ENCODE measurements at places on chromosomes 11 and 22. TPM values are rescaled to one million over a fixed set of nuclear protein-coding genes. Genes with fewer than 3 reads are reported as not detected.

The DLG2 gene
- 19.4 TPM for total RNA-seq

The OR6Q1 gene
- total RNA-seq = not detected

DNA sequence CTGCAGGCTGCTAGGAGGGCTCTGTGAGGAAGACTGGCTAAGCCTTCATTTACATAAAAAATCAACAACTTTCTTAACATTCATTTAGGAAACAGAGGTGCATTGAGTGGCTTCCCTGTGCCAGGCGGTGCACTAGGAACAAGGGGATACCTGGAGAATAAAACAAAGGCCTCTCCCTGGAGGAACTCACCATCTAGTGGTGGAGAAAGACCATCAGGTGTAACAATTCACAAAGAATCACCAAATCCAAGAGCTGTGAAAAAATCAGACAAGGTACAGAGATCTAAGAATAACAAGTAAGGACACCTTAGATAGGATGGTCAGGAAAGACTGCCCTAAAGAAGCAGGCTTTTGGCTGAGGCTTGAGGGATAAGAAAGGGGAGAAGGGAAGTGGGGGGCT is 40.3 kb downstream of the CSNK2A3 start:
- no peak for DNase-seq
- peaks cover 2% of the 10 kb centered on the region for H3K4me1 ChIP-seq
- no peak overlapping the region for H3K4me3 ChIP-seq
- H3K36me3 ChIP-seq = no peaks in the 10 kb centered on the region
- H3K27ac ChIP-seq = no peak overlapping the region
- no peaks in the 10 kb centered on the region for H3K27me3 ChIP-seq

GRCh38 chr22:33741025-33741424 is 179.3 kb downstream of the LARGE1 start:
- no peaks in the 10 kb centered on the region for H3K4me1 ChIP-seq
- no peak overlapping the region for H3K4me3 ChIP-seq
- no peaks in the 10 kb centered on the region for H3K27me3 ChIP-seq
- DNase-seq = no peak
- H3K27ac ChIP-seq = no peak overlapping the region

DNA sequence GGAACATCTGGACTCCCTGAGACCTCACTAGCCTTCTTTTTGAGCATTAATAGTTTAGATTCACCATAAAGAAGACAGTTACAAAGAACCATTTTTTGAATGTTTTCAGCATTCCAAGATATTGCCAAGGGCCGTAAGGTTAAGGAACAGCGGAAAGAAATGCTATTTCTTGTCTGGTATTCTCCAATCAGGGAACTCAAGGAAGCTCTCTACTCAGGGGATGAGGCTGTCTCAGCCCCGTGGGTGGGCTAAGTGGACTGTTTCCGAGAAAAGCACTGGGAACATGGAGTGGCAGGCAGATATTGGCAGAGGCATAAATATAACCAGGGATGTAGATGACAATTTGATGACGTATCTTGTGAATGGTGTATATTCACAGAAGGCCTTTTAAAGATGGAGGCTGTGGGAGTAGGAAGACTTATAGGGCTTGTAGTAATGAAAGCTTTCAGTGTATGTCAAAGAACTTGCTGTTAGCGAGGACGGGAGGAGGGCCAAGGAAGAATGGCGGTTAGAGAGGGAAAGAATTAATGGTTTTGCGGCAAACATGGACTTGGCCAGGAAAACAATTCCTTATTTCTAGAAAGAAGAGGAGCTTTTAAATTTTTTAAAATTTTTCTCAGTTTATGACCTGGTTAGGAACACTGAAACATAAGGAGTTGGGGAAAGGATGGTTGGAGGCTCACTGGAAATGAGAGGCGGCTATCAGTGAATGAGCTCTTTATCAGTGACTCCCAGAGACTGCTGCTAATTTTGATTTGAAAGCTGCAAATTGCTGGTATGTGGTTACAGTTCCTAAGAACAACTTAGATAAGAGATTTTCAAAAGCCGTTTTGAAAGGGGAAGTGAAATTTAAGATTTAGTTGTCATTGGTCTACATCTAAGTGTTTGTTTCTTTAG is 64.6 kb downstream of the ST3GAL4 start:
- DNase-seq = no peak
- no peaks in the 10 kb centered on the region for H3K27me3 ChIP-seq
- no peaks in the 10 kb centered on the region for H3K4me1 ChIP-seq
- no peak overlapping the region for H3K4me3 ChIP-seq

DNA sequence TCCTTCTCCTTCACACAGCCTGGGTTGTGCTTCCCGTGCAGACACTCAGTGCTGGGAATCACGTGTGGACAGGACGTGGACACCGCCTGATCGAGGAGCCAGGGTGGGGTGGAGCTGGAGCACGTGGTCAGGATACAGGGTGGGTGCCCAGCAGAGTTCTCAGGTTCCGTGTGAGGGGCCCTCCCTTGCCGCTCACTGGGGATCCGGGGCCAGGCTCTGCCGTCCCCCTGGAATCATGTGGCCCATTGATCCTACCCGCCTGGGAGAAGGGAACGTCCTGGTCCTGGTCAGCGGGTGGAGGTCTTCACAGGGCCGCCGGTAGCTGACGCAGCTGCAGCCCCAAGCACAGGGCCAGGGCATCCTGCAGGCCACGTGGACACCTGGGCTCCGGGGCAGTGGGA is 397.7 kb downstream of the TBC1D22A start:
- peak; percentile 45 for DNase-seq
- no peaks in the 10 kb centered on the region for H3K36me3 ChIP-seq
- H3K27me3 ChIP-seq = no peaks in the 10 kb centered on the region
- no peak overlapping the region for H3K27ac ChIP-seq

DNA sequence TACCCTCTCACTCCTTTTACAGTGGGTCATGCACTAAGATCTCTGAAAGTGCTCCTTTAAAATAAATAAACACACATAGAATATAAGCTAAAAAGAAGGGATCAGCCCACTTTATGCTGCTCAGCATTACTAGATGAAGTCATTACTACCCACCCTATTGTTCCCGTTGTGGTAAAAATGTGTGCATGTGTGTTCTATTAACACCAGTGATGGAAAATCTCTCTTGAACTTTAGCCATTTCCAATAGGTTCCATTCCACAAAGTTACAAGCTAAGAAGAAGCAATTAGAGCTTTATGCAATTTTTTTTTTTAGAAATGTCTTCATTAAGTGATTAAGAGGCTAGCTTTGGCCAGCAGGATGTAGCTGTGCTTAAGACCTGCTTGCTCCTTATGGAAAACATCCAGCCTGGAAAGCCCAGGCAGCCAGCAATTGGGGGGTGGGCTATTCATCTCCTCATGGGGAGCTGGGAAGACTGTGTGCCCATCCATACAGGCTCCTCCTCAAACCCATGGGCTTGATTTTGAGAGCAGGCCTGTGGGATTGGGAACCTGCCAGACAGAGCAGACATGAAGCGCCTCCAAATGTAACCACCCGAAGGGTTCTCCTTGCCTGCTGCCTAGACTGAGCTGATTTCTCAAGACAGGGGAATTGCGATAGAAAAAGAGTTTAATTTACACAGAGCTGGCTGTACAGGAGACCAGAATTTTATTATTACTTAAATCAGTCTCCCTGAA is 92.9 kb upstream of the PARVA start:
- H3K27me3 ChIP-seq = no peaks in the 10 kb centered on the region
- no peak for DNase-seq
- no peaks in the 10 kb centered on the region for H3K36me3 ChIP-seq

The OR6T1 gene
- not detected for total RNA-seq

DNA sequence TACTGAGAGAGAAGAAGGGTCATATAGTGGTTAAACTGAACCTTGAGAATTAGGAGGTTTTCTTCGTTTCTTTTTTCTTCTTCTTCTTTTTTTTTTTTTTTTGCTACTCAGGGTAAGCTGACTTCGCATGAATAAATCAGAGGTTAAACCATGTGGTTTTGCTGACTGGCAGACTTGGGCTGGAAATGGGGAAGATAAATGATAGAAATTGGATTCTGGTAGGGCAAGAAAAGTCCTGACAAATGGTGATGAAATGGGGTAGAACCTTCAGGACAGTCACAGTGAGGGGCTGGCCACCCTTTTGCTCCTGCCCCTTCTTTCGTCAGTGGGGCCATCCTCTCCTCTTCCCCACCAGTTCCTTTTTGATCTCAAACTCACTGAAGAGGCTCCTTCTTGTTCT is 1.6 kb upstream of the SWAP70 start:
- no peaks in the 10 kb centered on the region for H3K27me3 ChIP-seq
- H3K4me1 ChIP-seq = no peaks in the 10 kb centered on the region
- no peak overlapping the region for H3K27ac ChIP-seq
- no peak overlapping the region for H3K4me3 ChIP-seq
- no peaks in the 10 kb centered on the region for H3K36me3 ChIP-seq

DNA sequence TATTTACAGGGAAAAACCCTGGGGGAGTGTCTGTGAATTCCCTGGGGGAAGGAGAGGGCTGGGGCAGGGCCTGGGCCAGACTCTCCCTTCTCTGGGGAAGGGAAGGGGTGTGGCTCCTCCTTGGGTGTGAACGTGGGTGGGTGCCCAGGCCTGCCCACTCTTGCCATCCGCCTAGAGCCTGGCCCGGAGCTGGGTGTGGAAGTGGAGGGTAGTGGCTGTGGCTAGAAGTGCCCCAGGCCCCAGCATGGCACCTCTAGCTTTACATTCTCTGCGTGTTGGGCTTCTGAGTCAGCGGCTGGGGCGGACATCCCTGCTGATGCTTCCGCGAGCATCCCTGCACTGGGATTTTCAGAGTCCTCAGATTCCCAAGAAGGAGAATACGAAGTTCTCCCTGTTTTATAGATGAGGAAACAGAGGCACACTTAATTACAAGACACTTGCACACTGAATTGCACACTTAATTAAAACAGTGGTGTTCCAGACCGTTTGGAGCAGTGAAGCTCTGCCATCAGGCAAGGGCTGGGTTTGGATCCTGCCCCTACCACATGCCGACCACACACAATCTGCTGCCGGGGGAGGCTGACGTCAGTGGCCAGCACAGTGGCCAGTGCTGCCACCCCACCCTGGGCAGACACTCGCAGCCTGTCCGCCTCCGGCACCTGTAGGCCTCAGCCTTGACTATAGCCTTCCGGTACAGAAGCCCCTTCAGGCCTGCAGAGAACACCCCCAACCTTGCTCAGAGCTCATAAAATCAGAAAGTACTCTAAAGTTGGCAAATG is 7.6 kb downstream of the BAD start:
- no peaks in the 10 kb centered on the region for H3K27me3 ChIP-seq
- no peak overlapping the region for H3K27ac ChIP-seq
- no peaks in the 10 kb centered on the region for H3K36me3 ChIP-seq
- no peaks in the 10 kb centered on the region for H3K4me1 ChIP-seq
- DNase-seq = no peak

GRCh38 chr11:21631991-21632390 is 560.9 kb upstream of the ANO5 start:
- H3K36me3 ChIP-seq = no peaks in the 10 kb centered on the region
- no peaks in the 10 kb centered on the region for H3K27me3 ChIP-seq
- no peak overlapping the region for H3K4me3 ChIP-seq
- no peak for DNase-seq

The GPR83 gene
- 0.15 TPM for total RNA-seq

DNA sequence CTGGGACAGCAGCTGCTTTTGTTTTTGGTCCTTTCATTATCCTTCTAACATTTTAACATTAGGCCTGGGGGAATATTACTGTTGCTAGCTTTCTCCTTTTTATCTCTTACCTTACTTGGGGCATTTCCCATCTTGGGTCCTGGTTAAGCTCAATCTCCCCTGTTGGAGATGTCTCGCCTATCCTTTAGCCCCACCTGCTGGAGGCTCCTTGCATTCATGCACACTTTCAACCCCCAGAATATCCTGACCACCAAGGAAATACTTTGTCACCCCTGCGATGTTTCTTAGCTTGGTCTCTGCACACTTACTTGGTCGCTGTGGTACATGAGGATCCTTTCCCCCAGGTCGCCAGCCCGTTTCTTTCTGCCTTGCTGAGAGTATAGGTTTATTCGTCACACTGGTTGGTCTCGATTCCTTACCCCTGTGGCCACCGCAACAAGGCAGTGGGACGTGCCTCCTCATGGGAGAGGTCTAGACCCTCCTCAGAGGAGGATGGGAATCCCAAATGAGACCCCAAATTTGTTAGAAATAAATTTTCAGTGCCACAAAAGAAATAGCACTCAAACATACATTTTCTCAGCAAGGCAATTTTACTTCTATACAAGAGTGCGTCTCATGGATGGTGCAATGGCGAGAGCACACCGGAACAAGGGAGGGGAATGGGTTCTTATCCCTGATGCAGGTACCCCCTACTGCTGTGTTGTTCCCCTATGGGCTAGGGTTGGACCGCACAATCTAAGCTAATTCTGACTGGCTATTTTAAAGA is 5.4 kb upstream of the TXN2 start:
- no peak overlapping the region for H3K4me3 ChIP-seq
- no peak for DNase-seq
- H3K27me3 ChIP-seq = no peaks in the 10 kb centered on the region
- no peaks in the 10 kb centered on the region for H3K36me3 ChIP-seq
- no peaks in the 10 kb centered on the region for H3K4me1 ChIP-seq

The KCNK4 gene
- total RNA-seq = not detected

DNA sequence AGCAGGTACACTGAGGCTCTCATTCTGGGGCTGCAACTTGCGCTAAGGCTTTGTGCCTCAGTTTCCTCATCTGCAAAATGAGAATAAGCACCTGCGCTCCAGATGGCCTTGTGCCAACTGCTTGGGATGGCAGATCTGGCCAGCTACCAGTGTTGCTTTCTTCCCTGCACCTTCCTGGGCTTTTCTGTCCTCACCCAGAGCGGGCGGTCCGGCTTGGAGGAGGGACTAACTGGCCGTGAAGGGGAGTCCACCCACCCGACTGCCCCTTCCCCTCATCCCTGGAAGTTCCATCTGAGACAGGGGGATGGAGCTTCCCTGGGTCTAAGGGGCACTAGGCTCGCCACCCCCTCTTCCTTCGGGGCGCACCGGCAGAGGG is 3.5 kb downstream of the SLC16A8 start:
- H3K4me3 ChIP-seq = no peak overlapping the region
- no peaks in the 10 kb centered on the region for H3K36me3 ChIP-seq

The ACRV1 gene
- not detected for total RNA-seq

The CCDC87 gene
- total RNA-seq = 0.33 TPM

DNA sequence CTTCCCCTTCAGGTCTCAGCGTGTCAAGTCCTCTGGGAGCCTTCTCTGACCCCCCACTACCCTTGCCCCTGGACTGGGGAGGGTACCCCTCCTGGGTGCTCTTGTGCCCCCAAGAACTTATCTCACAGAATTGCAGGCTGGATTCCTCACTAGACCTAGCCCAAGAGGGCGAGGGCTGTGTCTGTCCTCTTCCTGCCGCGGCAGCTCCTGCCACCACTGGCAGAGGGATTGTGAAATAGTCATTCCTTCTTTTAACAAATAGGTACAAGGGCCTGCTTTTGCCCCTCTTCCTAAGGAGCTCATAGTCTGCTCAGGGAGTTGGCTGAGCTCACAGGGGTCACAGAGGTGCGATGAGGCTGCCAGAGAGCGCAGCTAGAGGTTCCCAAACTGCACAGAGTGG is 5.5 kb downstream of the RAB36 start:
- no peaks in the 10 kb centered on the region for H3K27me3 ChIP-seq
- H3K27ac ChIP-seq = no peak overlapping the region
- DNase-seq = no peak
- H3K4me3 ChIP-seq = no peak overlapping the region
- H3K4me1 ChIP-seq = no peaks in the 10 kb centered on the region

- H3K27me3 ChIP-seq = no peaks in the 10 kb centered on the region
- H3K4me1 ChIP-seq = no peaks in the 10 kb centered on the region
- H3K36me3 ChIP-seq = no peaks in the 10 kb centered on the region
- no peak for DNase-seq
- H3K4me3 ChIP-seq = no peak overlapping the region
Measured at GRCh38 chr22:28538922-28539321, 140.7 kb downstream of the TTC28 start.

Measured in aorta (tissue), 5 donors.